ENCODE measurements at places on chromosomes 1 and 21.

DNA sequence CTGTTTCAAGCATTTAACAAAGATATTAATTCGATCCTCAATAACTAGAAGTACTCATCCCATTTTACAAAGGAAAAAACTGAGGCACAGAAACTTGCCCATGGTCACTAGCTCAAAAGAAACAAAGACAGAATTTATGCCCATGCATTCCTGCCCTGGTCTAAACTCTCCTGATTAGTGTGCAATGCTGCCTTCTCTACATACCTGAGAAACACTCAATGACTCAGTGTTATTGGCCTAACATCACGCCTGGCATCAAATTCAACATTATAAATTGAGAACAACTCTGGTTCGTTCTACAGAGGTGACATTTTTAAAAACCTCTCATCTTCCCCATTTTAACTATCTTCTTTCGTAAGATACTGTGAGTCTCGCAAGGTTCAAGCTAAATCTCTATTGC is 5.2 kb downstream of the APP start:
- no peak for DNase-seq

DNA sequence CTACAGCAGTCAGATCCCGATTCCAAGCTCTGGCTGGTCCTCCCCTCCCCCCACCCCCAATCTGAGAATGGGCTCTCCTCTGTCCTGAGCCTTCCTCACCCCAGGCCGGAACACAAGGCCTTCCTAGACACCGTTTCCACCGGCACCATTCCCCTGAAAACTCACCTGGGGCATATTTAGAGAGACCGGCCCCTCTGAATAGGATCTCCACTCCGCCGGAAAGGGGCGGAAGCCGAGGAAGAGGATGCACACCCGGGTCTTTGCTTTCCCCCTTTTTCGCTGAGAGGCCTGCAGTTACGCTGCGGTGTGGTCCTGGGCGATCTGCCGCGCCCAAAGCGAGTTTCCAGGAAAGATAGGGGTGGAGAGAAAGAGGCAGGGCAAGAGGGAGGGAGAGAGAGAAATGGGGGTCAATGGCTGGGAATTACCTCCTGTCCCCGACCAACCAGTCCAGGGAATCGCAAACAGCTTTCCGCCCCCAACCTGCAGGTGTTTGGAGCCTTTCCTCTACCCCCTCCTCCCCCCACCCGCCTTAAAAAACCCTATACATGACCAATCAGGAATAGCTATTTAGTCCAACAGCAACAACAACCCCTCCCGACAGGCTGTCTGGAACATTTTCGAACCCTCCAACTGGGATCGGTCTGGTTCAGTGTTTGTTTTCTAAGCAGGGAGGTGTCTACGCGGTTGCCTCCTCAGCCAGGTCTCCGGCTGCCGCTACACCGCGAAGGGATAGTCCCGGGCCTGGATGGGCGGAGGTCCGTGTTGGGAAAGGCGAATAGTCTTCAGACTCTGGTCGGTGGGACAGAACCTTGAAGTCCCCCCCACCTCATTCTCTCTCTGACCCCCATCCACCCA is 2.8 kb downstream of the TAL1 start:
- no peak for DNase-seq

GRCh38 chr21:29235714-29236197 is 63.0 kb upstream of the BACH1 start:
- no peak for DNase-seq

GRCh38 chr1:14624941-14625340 is 26.5 kb downstream of the KAZN start:
- DNase-seq, result no peak

GRCh38 chr1:224069138-224069537 is 44.8 kb upstream of the FBXO28 start:
- no peak for DNase-seq

GRCh38 chr1:109266965-109267364 is 16.0 kb downstream of the PSRC1 start:
- DNase-seq, result no peak

GRCh38 chr1:200524092-200524491 is 96.5 kb downstream of the KIF14 start:
- DNase-seq, result no peak

- DNase-seq, result no peak
These were observed 33.8 kb downstream of the ZBTB40 start for GRCh38 chr1:22485431-22485830.

DNA sequence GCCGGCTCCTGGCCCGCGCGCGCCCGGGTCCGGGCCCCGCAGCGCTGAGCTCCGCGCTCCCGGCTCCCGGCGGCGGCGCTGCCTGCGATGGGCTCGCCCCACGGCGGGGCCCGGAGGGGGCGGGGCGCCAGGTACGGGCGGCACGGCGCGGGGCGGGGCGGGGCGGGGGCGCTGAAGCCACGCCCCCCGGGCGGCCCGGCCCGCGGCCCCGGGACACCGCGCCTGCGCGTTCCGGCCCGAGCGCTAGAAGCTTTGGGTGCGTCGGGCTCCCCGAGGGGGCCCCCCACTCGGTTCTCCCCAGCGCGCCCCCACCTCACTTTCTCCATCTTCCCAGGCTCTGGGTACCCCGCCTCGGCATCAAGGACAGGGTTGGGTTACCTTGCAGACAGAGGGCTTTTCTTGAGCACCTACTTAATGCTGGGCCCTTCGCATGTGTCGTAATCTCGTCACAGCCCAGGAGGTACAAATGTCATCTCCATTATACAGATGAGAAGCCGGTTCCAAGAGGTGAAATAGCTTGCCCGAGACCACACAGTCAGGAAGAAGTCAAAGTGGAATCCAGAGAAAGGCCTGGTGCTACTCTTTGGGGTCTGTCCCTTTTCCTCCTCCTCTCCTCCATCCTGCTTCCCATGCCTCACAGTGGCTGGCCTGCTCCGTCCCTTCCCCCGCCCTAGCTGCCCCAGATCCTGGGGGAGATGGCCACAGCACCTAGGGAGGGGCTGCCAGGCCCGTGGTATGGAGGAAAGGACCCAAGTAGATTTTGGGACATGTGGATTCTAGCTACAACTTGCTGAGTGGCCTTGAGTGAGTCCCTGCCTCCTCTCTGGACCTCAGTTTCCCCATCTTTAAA is 46.5 kb downstream of the RAP1GAP start:
- peak; percentile 40 for DNase-seq

DNA sequence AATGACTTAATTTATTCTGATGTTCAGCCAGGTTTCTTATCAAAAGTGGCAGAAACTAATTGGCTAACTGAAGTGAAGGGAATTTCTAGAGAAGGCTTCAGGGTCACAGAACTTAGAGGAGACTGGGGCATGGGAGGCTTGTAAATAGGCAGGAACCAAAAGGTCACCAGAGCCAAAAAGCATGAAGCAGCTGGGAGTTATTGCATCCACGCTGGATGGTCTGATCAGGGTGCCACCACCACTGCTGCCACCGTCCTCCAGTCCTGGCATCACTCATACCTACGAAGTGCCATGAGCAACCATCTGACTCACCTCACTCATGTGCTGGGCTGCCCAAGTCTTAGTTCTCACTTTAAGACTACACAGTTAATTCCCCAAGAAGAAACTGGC is 82.5 kb upstream of the DPH5 start:
- no peak for DNase-seq

- peak; percentile 70 for DNase-seq
These were observed 15.3 kb downstream of the CD55 start for GRCh38 chr1:207336559-207337467.

- DNase-seq, result no peak
These were observed 586 bp downstream of the CHI3L2 start for GRCh38 chr1:111227851-111228747.

DNA sequence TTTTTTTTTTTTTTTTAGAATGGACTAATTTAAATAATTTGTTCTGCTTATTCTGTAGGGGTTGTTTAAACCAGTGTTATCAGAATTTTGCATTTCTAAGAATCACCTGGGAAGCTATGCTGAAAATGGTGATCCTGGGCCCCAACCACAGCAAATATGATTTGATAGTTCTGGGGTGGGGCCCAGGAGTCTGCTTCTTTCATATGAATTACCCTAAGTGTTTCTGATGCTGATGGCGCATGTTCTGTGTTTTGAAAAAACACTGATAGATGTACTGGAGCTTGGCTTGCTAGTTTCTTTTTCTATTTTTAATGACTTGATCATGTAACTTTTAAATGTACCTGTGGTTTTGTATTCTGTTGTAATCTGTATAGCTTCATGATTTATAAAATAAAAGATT is 89.3 kb downstream of the CDC14A start:
- peak; percentile 81 for DNase-seq

DNA sequence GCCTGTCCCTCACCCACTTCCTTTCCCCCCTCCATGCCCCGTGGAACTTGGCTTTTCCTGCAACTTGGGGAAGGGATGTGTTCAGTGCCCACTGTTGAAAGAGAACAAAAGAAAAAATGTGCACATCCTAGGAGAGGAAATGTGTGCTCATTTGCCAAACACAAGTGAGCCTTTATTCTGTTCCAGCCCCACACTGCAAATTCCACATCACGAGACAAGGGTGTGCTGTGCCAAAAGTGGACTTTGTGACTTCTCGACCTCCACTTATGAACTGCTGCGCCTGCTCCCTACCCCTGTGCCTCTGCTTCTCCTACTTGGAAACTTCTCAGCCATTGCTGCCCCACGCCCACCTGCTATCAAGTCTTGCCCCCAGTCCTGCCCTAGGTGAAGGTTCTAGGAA is 97.0 kb upstream of the GRIK3 start:
- no peak for DNase-seq

- no peak for DNase-seq
These were observed 4.7 kb upstream of the HHAT start for GRCh38 chr1:210323957-210324356.

- no peak for DNase-seq
These were observed 1995.8 kb downstream of the NCAM2 start for GRCh38 chr21:22993822-22994574.

GRCh38 chr1:36775716-36776115 is 258.6 kb downstream of the GRIK3 start:
- no peak for DNase-seq

- DNase-seq, result no peak
These were observed 234.1 kb downstream of the SDCCAG8 start for GRCh38 chr1:243489681-243490546.
